Stimulated activated CD4-positive, alpha-beta T cell treated with anti-CD3 and anti-CD28 coated beads, TNF-alpha, amount 100 ng/mL, for 24 hours (primary cell): ENCODE measurements at places on chromosomes 1 and 21.

GRCh38 chr1:63713627-63714481, 60.0 kb upstream of the ROR1 start:
- no peak for DNase-seq

DNA sequence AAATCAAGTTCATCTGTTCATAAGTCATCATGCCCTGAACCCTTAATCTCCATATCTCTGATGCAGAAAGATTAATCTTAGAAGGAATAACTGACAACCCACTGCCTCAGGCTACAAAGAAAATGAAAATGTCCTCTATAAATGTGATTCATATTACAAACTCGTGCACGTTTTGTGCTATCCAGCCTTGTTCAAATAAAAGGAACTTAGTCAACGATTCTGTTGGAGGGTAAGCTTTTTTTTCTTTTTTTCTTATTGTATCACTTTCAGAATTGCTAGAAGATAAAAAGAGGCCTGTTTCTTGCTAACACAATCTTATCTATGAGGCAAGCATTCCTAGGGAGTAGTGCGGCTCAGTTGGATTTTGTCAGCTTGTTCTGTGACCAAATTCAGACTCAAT, 228.4 kb downstream of the TM2D1 start:
- no peak for DNase-seq

- DNase-seq, result no peak
These were observed 6.6 kb downstream of the BMP8B start for GRCh38 chr1:39782103-39782502.

GRCh38 chr1:171984850-171985485, 143.7 kb downstream of the DNM3 start:
- DNase-seq, result no peak

GRCh38 chr1:17434016-17434415, 5.5 kb downstream of the RCC2 start:
- no peak for DNase-seq

GRCh38 chr21:21690068-21690665, 692.0 kb downstream of the NCAM2 start:
- DNase-seq, result no peak

- no peak for DNase-seq
These were observed 100.8 kb upstream of the C1orf174 start for GRCh38 chr1:4000811-4001251.

DNA sequence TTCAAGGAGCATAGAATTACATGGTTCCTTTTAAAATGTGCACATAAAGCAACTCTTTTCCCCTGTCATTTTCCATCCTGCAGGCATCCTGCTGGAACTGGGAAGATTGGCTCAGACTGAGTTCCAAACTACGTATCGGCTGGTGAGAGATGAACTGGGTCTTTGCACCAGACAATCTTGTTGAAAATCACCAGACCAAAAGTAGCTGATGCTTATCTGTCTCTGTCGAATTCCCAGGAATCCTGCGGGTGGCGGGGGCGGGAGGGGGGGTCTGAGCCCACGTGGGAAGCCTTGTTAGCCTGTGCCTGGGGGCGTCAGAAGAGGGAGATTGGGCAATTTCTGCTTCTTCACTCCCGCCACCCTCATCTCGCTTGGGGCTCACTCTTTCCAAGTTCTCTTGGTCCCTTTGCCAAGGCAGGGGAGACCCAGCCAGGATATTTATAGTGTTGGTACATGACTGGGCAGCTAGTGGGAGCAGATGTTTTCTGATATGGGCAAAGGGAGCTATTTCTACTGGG, 90.1 kb upstream of the SLC25A33 start:
- DNase-seq, result no peak

DNA sequence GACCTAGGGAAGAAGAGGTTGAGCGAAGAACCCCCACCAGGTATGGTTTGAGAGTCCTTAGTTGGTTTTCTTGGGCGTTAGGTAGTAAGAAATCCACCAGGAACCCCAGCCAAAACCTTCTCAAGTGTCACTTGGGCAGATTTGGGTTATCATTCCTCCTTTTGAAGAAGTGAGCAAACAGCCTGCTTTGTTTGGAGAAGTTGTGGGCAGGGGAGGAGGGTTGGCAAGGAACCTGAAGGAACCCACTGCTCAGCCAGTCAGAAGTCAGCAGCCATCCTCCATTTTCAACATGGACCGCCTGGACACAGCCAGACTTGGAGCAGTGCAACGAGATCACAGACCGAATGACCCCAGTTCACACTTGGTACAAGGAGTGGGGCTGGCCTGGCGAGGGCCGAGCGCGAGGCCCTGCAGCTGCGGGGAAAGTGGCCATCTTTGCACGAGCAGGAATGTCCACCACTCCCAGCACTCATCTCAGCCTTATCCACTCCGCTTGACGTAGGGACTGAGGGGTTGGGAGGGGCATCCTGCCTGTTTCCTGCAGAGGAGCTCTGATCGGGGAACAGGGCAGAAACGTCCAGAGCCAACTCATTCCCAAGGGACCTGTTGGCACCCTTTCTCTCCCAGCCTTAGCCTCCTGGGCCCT, 7.2 kb downstream of the ADPRS start:
- no peak for DNase-seq

DNA sequence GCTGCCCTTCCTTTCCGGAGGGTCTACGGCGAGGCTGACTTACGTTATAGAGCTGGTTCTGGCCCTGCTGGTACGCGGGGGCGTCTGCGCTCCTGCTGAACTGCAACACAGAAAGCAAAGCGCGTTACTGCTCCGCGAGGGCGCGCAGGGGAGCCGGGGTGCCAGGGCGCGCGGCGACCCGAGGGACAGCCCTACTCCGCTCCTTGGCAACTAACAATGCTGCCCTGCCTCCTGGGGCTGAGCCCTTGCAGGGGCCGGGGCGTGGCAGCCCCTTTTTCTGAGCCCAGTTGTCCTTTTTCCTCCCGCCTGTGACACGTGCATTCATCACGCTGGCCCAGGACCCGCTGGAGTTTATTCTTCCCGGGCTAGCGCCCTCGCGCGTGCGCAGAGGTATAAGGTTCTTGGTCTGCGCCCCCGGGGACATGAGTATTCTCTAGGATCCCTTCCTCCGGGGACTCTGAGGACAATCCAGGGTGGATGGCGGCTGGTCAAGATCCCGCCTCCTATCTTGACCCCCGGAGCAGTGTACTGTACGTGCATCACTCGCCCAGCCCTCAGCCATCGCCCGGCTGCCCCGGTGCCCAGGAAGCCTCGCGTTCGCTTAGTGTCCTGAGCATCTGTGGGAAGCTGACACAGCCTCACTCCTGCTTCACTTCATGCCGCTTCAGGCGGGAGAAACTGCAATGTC, 78.9 kb downstream of the CD247 start:
- DNase-seq, result no peak

DNA sequence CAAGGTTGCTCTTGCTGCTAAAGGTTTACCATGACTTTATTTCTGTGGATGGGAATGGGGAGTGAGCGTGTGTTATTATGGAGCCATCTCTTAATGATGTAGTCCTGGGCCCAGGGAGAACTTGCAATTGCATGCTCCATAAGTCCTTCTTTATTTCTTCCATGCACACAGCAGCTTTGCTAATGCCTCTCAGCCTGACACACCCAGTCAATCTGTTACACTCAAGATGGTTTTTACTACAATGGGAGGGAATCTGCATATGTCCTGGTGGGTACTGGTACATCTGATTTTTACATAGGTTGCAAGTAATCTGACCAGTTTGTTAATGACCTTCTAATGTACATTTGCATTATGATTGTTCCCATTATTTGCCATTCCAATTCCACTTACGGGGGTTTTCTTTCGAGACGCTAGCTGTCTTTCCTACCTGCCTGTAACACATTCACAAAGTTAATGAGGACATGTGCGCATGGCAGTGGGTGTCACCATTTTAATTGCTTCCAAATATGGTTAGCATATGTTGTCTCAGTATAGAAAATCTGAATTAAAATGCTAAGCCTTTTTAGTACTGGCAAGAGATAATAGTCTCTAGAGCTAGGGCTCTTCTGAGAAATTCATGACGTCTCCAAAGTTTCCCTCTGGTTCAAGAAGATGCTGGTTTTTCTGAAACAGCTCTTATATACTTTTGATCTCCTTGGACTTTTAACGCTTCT, 188.2 kb downstream of the GRIK1 start:
- no peak for DNase-seq

GRCh38 chr1:12570291-12570690, 47.7 kb downstream of the DHRS3 start:
- no peak for DNase-seq

GRCh38 chr21:39924577-39925308, 57.5 kb downstream of the PCP4 start:
- DNase-seq, result no peak

GRCh38 chr1:163999131-163999530, 559.9 kb upstream of the PBX1 start:
- no peak for DNase-seq

- no peak for DNase-seq
These were observed 106.7 kb downstream of the RNF220 start for GRCh38 chr1:44511769-44512168.

- no peak for DNase-seq
These were observed 155.2 kb downstream of the NR5A2 start for GRCh38 chr1:200182701-200183100.

GRCh38 chr1:41695118-41695745, 210.7 kb upstream of the EDN2 start:
- no peak for DNase-seq

DNA sequence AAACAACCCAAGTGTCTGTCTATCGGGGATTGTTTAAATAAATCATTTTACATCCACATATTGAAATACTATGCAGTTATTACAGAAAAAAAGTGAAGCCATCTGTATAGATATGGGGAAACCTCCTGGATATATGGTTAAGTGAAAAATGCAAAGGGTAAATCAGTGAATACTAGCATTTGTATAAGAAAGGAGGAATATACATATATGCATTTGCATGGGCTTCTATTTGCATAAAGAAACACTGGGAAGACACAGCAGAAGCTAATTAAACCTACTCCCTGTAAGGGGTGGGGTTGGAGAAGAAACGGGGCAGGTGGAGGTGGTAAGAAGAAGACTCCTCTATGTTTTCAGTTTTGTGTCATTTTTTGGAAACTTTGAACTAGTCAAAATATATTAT, 16.6 kb upstream of the KIRREL1 start:
- DNase-seq, result no peak

DNA sequence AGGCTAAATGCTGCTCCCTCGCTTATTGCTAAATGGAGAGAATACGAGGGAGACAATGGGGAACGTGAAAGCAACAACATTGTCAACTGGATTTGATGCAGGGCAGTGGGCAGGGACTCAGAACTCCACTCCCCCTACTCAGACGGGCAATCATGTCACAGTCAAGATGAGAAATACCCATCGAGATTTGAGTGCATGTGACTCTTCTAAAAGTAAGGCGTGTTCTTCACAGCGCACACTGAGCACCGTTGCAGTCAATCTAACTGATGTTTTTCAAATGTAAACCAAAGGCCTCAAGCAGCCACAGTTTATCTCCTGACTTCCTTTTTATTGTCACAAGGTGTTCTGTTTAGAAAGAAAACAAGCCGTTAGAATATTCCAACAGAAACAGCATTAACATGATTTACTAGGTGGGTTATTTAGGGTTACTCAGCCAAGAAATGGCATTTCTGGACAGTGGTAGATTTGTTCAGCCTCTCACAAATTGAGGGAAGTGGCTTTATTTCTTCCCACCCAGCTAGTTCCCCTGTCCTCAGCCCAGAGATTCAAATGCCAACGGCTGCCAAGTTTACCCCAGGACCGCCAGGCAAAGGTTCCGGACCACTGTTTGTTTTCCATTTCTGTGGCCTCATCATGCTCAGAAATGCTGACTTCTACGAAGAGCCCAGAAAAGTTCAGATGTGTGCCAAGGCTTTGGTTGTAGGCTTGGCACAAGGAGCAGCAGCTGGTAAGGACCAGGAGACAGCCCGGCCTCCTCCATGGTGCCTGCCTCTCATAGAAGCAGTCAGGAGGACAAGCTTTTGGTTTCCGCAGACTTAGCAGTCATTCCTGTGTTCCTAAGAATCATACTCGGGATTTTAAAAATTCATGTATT, 171.4 kb downstream of the KIF26B start:
- no peak for DNase-seq

DNA sequence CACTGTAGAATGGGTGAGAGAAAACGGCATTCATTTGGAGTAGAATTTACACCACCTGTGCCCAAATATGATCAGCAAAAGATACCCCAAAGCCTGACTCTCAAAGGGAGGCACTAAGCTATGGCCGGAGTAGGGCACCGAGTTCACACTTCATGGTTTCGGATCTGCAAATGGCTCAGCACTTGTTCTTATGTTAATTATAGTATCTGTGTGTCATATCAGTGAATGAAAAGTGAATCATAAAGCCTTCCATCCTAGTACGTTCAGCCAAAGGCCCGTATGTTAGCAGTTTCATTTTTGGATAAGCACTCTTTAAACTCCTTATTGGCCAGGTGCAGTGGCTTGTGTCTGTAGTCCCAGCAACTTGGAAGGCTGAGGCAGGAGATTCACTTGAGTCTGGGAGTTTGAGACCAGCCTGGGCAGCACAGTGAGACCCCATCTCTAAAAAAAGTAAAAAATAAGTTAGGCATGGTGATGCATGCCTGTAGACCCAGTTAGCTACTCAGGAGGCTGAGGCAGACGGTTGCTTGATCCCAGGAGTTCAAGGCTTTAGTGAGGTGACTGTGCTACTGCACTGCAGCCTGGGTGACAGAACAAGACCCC, 4.9 kb upstream of the CORT start:
- DNase-seq, result no peak

DNA sequence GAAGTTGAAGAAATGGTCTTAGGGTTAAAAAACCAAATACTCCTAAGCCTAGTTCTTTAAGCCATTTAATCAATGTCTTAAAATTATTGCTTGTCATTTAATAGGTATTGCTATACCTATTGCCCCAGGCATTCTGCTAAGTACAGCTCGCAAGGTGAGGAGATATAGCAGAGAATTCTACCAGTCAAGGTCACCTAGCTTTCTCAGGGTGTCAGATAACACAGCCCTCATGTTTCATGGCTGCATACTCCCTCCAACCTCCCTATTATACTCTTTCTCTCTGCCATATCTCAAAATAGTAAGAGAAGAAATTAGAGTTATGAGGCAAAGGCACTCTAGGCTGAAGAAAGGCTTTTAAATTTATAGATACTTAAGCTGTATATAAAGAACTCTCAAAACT, 68.4 kb upstream of the GPR88 start:
- no peak for DNase-seq

GRCh38 chr1:118115567-118116295, 69.3 kb downstream of the SPAG17 start:
- DNase-seq, result no peak

GRCh38 chr1:229310833-229311232, 32.0 kb downstream of the CCSAP start:
- no peak for DNase-seq

DNA sequence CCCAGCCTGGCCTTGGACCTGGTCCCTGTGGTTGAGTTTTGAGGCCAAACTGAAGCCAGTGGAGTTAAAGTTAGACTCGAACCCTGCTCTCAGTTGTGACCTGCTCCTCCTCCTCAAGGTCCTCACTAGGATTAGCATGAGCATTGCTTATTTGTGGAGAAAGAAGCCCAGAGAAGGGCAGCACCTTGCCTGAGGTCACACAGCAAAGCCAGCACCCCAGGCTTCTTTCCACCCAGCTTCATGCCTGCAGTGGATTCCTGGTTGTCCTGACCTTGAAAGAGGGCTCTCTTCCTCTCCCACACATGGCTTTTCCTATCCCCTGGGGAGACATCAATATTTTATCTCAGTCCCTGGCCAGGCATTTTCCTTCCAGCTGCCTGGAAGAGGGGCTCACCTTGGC, 2.8 kb downstream of the LDLRAP1 start:
- no peak for DNase-seq
